ENCODE measurements at places on chromosomes 13 and 19. TPM values are rescaled to one million over a fixed set of nuclear protein-coding genes. Genes with fewer than 3 reads are reported as not detected.

DNA sequence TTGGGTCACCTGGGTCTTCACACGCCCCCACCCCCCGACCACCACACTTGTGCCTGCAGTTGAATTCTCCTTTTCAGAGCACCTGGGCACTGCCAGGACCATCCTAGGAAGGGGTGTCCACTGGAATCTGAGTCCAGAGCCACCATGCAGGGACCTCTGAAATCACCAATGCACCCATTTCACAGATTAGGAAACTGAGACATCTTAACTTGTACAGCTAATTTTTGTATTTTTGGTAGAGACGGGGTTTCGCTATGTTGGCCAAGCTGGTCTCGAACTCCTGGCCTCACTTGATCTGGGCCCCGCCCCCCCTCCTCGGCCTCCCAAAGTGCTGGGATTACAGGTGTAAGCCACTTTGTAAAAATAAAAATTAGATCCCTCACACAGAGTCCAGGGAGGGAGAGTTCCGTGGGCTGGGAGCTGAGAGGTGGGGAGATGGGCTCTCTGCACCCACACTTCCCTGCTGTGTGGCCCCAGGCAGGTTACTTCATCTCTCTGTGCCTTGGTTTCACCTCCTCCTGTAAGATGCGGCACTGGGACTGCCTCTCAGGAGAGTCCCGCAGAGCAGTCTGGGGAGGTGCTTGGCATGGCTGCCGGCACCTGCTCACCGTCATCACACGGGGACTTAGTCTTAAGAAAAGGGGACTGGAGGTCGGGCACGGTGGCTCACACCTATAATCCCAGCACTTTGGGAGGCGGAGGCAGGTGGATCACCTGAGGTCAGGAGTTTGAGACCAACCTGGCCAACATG is 45.9 kb upstream of the C19orf12 start:
- no peak overlapping the region for H3K27ac ChIP-seq
- H3K4me3 ChIP-seq, result no peak overlapping the region
- H3K27me3 ChIP-seq, result no peaks in the 10 kb centered on the region
- no peaks in the 10 kb centered on the region for H3K4me1 ChIP-seq
- DNase-seq, result no peak

DNA sequence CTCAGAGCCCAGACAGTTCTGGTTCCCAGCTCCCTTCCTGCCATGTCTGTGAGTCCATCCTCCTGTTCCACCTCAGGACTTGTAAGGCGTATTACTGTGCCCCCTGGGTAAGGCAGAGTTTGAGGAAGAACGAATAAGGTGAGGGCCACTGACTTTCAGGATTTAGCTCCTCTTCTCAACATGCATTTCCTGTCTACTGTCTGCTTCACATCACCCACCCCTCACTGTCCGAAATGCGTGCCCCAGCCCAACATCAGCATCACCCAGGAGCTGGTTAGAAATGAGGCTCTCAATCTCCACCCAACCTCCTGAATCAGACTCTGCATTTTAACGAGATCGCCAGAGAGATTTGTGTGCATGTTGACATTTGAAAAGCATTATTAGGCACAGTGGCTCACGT is 44.4 kb downstream of the IRS2 start:
- no peak overlapping the region for H3K4me3 ChIP-seq
- no peak for DNase-seq
- no peaks in the 10 kb centered on the region for H3K36me3 ChIP-seq

ICAM5 gene
- 1.4 TPM for total RNA-seq

GRCh38 chr13:110307767-110308655 is 927 bp downstream of the COL4A2 start:
- H3K36me3 ChIP-seq, result peaks cover 9% of the 10 kb centered on the region
- H3K4me1 ChIP-seq, result peaks cover 49% of the 10 kb centered on the region
- peaks cover 42% of the 10 kb centered on the region for H3K27me3 ChIP-seq

GRCh38 chr13:34419025-34419424 is 523.0 kb upstream of the NBEA start:
- no peaks in the 10 kb centered on the region for H3K36me3 ChIP-seq
- H3K4me1 ChIP-seq, result no peaks in the 10 kb centered on the region
- H3K4me3 ChIP-seq, result no peak overlapping the region
- H3K27me3 ChIP-seq, result no peaks in the 10 kb centered on the region
- no peak overlapping the region for H3K27ac ChIP-seq

MAP3K10 gene
- total RNA-seq, result 18.4 TPM

DNA sequence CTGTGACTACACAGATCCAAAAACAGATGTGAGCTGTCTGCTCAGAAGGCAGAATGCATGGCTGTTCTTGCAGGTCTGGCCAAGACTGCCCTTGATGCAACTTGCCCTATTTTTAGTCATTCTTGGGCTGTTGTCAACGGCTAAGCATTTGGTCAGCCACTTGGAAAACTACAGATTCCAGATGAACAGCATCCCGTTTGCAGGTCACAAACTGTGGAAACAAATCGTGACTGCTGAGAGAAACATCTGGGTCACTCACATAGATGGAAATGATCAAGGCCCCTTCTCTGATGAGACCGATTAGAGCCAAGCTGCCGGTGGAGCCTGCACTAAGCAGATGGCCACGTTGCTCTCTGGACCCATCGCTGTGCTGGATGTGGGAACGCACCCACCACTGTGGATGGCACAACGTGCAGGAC is 15.4 kb upstream of the METTL21C start:
- no peak overlapping the region for H3K27ac ChIP-seq
- H3K36me3 ChIP-seq, result no peaks in the 10 kb centered on the region
- no peaks in the 10 kb centered on the region for H3K4me1 ChIP-seq
- no peaks in the 10 kb centered on the region for H3K27me3 ChIP-seq
- no peak for DNase-seq

GCDH gene
- total RNA-seq, result 22.9 TPM

DNA sequence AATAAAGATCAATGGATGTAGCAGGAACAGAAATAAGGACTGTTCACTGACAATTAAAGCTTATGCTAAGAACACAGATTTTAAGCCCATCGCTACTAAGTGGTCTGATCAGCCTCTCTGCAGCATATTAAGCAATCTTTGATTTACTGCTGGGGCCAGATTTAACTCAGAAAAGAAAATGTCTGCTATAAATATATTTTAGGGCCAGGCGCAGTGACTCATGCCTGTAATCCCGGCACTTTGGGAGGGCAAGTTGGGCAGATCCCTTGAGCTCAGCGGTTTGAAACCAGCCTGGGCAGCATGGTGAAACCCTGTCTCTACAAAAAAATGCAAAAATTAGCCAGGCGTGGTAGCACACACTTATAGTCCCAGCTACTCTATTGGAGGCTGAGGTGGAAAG is 43.0 kb downstream of the METTL21C start:
- H3K27me3 ChIP-seq, result no peaks in the 10 kb centered on the region
- H3K4me1 ChIP-seq, result no peaks in the 10 kb centered on the region
- DNase-seq, result no peak
- H3K27ac ChIP-seq, result no peak overlapping the region

GRCh38 chr19:15251010-15251748 is 18.9 kb upstream of the EPHX3 start:
- no peaks in the 10 kb centered on the region for H3K27me3 ChIP-seq
- H3K4me3 ChIP-seq, result no peak overlapping the region
- peaks cover 83% of the 10 kb centered on the region for H3K4me1 ChIP-seq
- H3K36me3 ChIP-seq, result peaks cover 87% of the 10 kb centered on the region
- DNase-seq, result peak; percentile 78
- H3K27ac ChIP-seq, result peak overlapping the region; percentile 78

DLEU7 gene
- 3.9 TPM for total RNA-seq

DNA sequence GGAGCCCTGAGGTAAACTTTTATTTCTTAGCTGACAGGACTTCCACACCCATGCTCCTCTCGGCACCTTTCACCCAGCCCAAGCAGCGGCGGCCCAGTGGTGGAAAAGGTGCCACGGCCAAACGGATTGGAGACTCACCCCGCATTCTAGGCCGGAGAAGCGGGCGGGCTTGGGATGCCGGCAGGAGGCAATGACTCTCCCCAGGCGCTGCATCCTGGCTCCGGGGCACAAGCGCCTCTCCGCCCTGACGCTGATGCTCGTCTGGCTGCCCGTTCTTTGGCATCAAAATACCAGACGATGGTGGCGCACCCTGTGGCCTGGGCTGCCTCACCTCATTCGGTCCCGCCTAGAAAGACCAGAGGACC is 6.7 kb upstream of the ZNF606 start:
- peak overlapping the region; percentile 57 for H3K4me3 ChIP-seq
- H3K27me3 ChIP-seq, result no peaks in the 10 kb centered on the region
- peak overlapping the region; percentile 86 for H3K27ac ChIP-seq
- no peak for DNase-seq
- peaks cover 23% of the 10 kb centered on the region for H3K4me1 ChIP-seq

GRCh38 chr13:110746438-110746837 is 32.9 kb downstream of the ING1 start:
- H3K27me3 ChIP-seq, result no peaks in the 10 kb centered on the region
- no peaks in the 10 kb centered on the region for H3K36me3 ChIP-seq
- DNase-seq, result no peak
- H3K27ac ChIP-seq, result no peak overlapping the region
- H3K4me3 ChIP-seq, result no peak overlapping the region

GRCh38 chr19:11504502-11505031 is 1.1 kb downstream of the ZNF653 start:
- H3K36me3 ChIP-seq, result peaks cover 44% of the 10 kb centered on the region
- peak overlapping the region; percentile 91 for H3K27ac ChIP-seq
- no peaks in the 10 kb centered on the region for H3K27me3 ChIP-seq
- DNase-seq, result no peak
- H3K4me3 ChIP-seq, result peak overlapping the region; percentile 62

GRCh38 chr19:34409189-34410164 is 5.3 kb downstream of the PDCD2L start:
- H3K36me3 ChIP-seq, result peaks cover 40% of the 10 kb centered on the region
- no peaks in the 10 kb centered on the region for H3K27me3 ChIP-seq
- peaks cover 11% of the 10 kb centered on the region for H3K4me1 ChIP-seq
- DNase-seq, result no peak
- H3K4me3 ChIP-seq, result no peak overlapping the region

- H3K4me1 ChIP-seq, result no peaks in the 10 kb centered on the region
- no peaks in the 10 kb centered on the region for H3K27me3 ChIP-seq
- H3K36me3 ChIP-seq, result peaks cover 16% of the 10 kb centered on the region
- H3K27ac ChIP-seq, result no peak overlapping the region
Observed at GRCh38 chr13:46739447-46740098, 57.4 kb downstream of the ESD start.

APOC4 gene
- 0.22 TPM for total RNA-seq

DNA sequence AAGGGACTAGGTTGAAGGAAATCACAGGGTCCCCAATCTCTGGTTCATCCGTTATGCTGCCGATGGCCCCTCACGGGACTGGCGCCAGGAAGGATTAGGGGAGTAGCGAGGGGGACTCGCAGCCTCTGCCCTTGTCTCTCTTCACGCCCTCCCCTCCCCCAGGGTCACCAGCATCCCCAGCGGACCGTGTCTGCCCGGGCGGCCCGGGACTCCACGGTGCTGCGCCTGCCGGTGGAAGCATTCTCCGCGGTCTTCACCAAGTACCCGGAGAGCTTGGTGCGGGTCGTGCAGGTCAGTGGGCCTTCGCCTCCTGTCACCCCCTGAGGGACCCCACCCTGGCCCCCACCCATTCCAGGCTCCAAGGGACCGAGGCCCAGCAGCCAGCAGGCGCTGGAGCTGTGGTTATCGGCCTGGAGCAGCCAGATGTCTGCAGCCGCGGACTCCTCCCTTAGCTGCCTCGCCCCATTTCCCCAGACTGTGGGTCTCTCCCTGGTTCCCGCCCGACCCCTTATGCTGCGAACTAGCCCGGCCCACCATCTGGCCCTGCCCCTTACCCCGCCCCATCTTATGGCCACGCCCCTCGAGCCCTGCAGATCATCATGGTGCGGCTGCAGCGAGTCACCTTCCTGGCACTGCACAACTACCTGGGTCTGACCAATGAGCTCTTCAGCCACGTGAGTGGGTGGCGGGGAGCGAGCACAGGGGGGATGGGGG is 5.4 kb downstream of the PNPLA6 start:
- H3K4me1 ChIP-seq, result peaks cover 6% of the 10 kb centered on the region
- no peak overlapping the region for H3K4me3 ChIP-seq
- H3K27me3 ChIP-seq, result no peaks in the 10 kb centered on the region
- no peak overlapping the region for H3K27ac ChIP-seq
- peaks cover 91% of the 10 kb centered on the region for H3K36me3 ChIP-seq
- DNase-seq, result no peak

DNA sequence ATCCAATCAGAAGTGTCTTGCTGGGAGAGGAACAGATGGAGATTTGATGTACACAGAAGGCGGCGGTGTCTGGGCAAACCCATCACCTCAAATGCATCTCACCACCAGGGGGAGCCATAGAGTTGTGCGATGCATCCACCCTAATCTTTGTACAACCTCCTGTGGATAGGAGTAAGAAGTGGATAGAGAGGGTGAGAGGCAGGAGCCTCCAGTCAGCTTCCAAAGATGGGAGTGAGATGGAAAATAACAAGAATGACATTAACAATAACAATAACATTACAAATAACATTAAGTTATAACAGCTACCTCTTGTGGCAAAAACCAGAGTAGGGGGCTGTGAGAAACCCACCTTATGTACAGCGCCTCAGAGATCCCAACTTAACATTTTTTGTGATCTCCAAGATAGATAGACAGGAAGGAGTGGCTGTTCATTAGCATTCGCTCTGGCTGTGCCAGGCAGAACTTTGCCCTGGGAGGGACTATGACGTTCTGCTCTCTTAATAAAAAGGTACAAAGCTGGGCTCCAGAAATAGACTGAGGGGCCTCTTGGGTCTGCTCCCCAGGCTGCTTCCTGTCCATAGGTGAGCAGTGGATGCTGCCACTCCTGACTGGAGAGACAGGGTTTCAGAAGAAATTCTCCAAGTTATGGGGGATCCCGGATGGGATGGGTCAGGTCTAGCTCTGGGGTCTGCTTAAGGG is 5.2 kb upstream of the CEACAM18 start:
- peaks cover 14% of the 10 kb centered on the region for H3K27me3 ChIP-seq
- no peaks in the 10 kb centered on the region for H3K4me1 ChIP-seq
- H3K4me3 ChIP-seq, result no peak overlapping the region
- no peaks in the 10 kb centered on the region for H3K36me3 ChIP-seq
- DNase-seq, result peak; percentile 69

- no peaks in the 10 kb centered on the region for H3K4me1 ChIP-seq
- H3K27ac ChIP-seq, result no peak overlapping the region
- H3K4me3 ChIP-seq, result no peak overlapping the region
- peaks cover 3% of the 10 kb centered on the region for H3K36me3 ChIP-seq
Observed at GRCh38 chr19:21482863-21483276, 22.5 kb upstream of the ZNF429 start.

DNA sequence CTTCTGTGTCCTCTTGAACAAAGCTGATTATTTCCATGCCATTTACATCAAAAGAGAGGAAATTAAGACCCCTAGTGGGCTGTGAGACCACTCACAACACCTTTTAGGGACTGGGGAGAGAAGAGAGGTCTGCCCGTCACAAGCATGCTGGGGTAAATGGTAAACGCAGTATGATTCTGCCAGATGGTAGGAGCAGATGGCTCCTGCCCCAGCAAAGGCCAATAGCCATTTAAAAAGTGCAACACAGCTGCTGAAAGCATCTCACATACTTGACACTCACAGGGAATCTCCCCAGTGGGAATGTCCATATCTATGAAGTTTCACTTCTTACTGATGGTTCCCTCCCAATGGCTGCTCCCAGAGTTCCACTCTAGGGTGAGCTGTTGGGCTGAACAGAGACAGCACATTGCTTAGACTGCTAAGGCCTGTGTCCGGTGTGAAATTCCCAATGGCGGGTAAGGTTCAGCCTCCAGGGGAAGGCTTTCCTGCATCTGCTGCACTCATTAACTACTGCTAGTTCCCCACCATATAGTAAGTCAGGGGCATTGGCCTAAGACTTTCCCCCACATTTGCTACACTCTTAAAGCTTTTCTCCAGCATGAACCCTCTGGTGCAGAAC is 7.4 kb downstream of the ZNF671 start:
- H3K27me3 ChIP-seq, result no peaks in the 10 kb centered on the region
- H3K36me3 ChIP-seq, result peaks cover 37% of the 10 kb centered on the region
- H3K4me1 ChIP-seq, result no peaks in the 10 kb centered on the region
- no peak for DNase-seq
- H3K27ac ChIP-seq, result no peak overlapping the region
- H3K4me3 ChIP-seq, result no peak overlapping the region

SAFB gene
- 46.2 TPM for total RNA-seq

WDR62 gene
- 2.1 TPM for total RNA-seq
